ENCODE measurements at places on chromosomes 16 and 17.

GRCh38 chr17:40425741-40426140 is 8.0 kb upstream of the TOP2A start:
- no peak for DNase-seq

- DNase-seq, result no peak
These were observed 182.8 kb downstream of the SEC14L1 start for GRCh38 chr17:77323413-77324171.

- no peak for DNase-seq
These were observed 163.2 kb downstream of the TOX3 start for GRCh38 chr16:52383640-52384292.

GRCh38 chr17:45366691-45367090 is 49.9 kb upstream of the MAP3K14 start:
- DNase-seq, result no peak

All from stimulated activated CD8-positive, alpha-beta memory T cell treated with anti-CD3 and anti-CD28 coated beads, Interleukin-4, amount 100 ng/mL, for 1 hour (primary cell).